CD8-positive, alpha-beta memory T cell (primary cell): ENCODE measurements at places on chromosomes 16 and 17. TPM values are rescaled to one million over a fixed set of nuclear protein-coding genes. Genes with fewer than 3 reads are reported as not detected.

GRCh38 chr17:4506175-4506813 is 7.6 kb downstream of the SPNS2 start:
- no peak overlapping the region for H3K27ac ChIP-seq
- no peak overlapping the region for H3K4me3 ChIP-seq
- H3K27me3 ChIP-seq = peaks cover 5% of the 10 kb centered on the region
- peaks cover 21% of the 10 kb centered on the region for H3K4me1 ChIP-seq
- no peaks in the 10 kb centered on the region for H3K36me3 ChIP-seq

DNA sequence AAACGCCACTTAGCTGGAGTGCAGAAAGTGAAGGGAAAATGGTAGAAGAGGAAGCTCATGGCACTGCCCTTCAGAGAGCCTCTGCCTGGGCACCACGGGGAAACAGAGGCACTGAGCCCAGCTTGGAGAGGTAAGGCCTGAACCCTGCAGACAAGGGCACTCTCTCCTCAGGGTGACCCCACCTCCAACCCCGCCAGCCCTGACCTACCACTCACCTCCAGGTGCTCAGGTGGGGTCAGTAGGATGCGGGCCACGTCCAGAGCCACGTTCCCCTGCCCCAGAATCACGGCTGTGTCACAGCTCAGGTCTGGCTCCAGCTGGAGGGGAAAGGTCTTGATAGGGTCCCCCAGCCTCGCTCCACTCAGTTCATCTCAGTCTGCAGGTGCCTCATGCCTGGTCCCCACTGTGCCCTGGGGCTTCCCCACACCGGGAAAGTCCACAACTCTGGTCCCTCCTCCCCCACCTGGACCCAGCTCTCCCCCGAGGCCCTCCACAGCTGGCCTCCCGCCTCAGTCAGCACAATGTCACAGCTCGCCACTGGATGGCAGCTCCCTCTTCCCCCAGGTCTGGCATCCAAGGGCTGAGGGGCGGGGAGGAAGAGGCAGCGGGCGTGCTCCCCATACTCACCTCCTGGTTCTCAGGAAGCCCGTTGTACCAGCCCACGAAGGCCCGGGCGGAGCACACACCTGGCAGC is 6.0 kb upstream of the GRIN2C start:
- no peak for DNase-seq
- H3K4me1 ChIP-seq = peaks cover 10% of the 10 kb centered on the region
- no peak overlapping the region for H3K4me3 ChIP-seq
- H3K27me3 ChIP-seq = peaks cover 7% of the 10 kb centered on the region
- H3K36me3 ChIP-seq = no peaks in the 10 kb centered on the region

DNA sequence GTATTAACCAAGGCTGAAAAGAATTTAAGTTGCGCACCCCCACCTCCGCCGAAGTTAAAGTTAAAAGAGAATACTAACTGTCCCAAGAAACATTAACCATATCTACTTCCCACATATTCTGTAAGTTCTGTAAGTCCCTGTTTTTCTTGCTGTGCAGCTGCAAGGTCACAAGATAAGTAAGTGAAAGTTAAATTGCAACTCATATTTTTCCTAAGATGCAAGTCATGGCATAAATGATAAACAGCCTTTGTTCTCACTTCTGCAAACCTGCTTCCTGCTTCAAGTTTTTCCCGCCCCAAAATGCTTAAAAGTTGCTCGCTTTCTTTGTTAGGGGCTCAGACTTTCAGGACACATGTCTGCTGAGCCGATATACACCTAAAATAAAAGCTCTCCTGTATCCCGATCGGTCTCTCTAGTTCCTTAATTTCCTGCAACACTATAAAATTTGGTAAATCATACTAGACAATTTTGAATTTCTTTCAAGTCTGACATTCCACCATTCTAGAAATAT is 32.6 kb upstream of the ABCA9 start:
- H3K4me1 ChIP-seq = no peaks in the 10 kb centered on the region
- DNase-seq = no peak
- H3K36me3 ChIP-seq = no peaks in the 10 kb centered on the region
- H3K4me3 ChIP-seq = no peak overlapping the region
- peak overlapping the region; percentile 68 for H3K27ac ChIP-seq

DNA sequence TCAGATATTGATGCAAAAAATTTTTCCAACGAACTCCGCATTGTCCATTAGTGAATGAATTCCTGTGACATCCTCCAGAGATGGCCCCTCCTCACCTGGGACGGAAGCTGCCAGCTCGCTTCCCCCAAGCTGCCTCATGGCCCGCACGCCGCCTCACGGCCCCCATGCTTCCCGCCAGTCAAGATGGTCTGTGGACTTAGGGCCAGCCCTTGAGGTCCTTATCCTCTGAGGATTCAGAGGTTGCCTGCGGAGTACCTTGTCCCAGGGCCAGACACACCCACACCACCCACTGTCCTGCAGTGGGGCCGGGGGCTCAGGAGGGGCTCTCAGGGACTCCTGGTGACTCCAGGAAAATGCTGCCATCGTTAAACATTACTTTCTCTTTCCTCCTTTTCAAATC is 73.6 kb downstream of the SEC14L1 start:
- no peak overlapping the region for H3K4me3 ChIP-seq
- H3K27me3 ChIP-seq = no peaks in the 10 kb centered on the region
- no peaks in the 10 kb centered on the region for H3K4me1 ChIP-seq
- H3K27ac ChIP-seq = no peak overlapping the region

The SLC35G6 gene
- not detected for total RNA-seq

GRCh38 chr16:66298006-66298405 is 68.5 kb upstream of the CDH5 start:
- DNase-seq = no peak
- peaks cover 8% of the 10 kb centered on the region for H3K4me1 ChIP-seq
- no peak overlapping the region for H3K27ac ChIP-seq
- H3K4me3 ChIP-seq = no peak overlapping the region
- no peaks in the 10 kb centered on the region for H3K27me3 ChIP-seq
- H3K36me3 ChIP-seq = no peaks in the 10 kb centered on the region

GRCh38 chr16:80023865-80024264 is 423.3 kb upstream of the MAF start:
- H3K36me3 ChIP-seq = no peaks in the 10 kb centered on the region
- H3K27ac ChIP-seq = no peak overlapping the region
- H3K27me3 ChIP-seq = no peaks in the 10 kb centered on the region
- no peaks in the 10 kb centered on the region for H3K4me1 ChIP-seq

The MEOX1 gene
- 1.2 TPM for total RNA-seq

DNA sequence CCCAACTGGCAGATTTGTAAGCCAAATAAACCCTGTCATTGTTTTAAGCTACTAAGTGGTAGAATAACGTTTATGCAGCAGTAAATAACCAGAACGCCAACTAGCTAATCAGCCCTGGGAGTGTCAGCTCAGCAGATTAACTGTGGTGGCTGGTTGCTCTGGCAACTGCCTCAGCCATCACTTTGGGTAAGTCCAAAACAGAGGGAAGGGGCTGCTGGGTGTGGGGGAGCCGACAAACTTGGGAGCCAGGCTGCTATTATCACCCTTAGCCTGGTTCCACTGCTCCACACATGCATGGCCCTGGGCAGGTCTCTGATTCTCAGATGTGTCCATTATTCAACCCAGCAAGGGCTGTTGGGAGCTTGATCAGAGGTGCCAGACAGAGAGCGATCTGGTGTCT is 22.2 kb upstream of the RHOT1 start:
- no peak overlapping the region for H3K27ac ChIP-seq
- no peaks in the 10 kb centered on the region for H3K4me1 ChIP-seq
- H3K4me3 ChIP-seq = no peak overlapping the region
- no peak for DNase-seq
- H3K27me3 ChIP-seq = no peaks in the 10 kb centered on the region

The TBC1D3B gene
- total RNA-seq = 3.3 TPM

GRCh38 chr16:86308514-86308913 is 201.8 kb upstream of the FOXF1 start:
- H3K36me3 ChIP-seq = no peaks in the 10 kb centered on the region
- H3K4me1 ChIP-seq = no peaks in the 10 kb centered on the region
- peaks cover 6% of the 10 kb centered on the region for H3K27me3 ChIP-seq
- DNase-seq = no peak
- no peak overlapping the region for H3K27ac ChIP-seq

DNA sequence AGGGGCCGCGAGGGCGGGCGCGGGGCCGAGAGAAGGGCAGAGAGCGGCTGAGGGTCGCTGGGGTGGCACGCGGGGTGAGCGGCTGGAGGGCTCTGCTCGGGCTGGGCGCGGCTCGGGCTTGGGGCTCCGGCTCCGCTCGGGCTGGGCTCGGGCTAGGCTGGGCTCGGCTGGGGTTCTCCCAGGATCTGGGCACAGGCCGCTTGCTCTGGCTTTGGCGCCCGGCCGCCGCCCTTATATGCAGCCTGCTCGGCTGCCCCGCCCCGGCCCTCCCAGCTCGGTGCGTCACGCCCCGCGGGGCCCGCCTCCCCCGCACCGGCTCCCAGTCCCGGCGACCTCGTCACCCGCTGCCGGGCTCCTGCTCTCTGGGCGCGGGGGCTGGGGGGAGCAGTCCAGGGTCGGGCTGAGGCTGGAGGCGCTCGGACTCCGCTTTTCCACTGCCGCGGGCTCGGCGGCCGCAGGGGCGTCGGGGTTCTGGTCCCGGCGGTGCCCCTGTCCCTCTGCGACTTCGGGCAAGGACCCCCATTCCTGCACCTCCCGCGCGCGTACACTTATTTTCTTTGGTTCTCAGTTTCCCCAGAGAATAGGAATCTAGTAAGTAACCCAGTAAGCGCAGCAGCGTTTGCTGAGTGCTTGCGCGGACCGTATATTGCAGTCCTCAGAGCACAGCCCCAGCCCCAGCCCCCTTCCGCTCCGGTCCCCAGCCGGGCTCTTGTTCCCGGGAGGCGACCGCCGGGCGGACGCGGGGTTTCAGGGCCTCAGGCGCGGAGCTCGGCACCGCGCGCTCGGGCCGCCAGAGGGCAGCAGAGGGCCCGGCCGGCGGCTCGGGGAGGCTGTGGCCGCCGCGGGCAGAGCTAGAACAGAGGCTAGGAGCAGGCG is at the start of gene RASD1:
RASD1 (minus strand) TSS at position 207 of the 876 bp plus-strand sequence. CDS start 214 bp downstream, outside the sequence.
- H3K4me3 ChIP-seq = peak within 1 kb of the TSS; percentile 63
- no peak within 1 kb of the TSS for H3K27ac ChIP-seq
- no peaks in the 10 kb centered on the region for H3K36me3 ChIP-seq
- H3K4me1 ChIP-seq = peaks cover 10% of the 10 kb centered on the region

The MYH8 gene
- total RNA-seq = not detected

The PRR11 gene
- total RNA-seq = 36.3 TPM

The TBC1D16 gene
- total RNA-seq = 3.5 TPM

The AKAP1 gene
- 48.2 TPM for total RNA-seq

DNA sequence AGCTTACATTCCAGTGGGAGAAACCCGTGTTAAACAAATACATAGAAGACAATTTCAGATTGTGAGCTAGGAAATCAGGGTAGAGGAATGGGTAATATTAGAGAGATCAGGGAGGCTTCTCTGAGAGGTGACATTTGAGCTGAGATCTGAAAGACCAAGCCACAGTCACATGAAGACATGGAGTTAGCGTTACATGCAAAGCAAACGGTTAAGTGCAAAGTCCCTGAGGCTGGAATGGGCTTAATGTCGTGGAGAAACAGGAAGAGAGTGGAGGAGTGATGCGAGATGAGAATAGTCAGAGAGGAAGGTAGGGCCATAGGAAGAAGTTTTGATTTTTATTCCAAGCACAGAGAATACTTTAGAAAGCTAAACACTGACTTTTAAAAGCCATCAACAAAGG is 246.1 kb downstream of the IRX3 start:
- no peaks in the 10 kb centered on the region for H3K4me1 ChIP-seq
- H3K27me3 ChIP-seq = no peaks in the 10 kb centered on the region
- DNase-seq = no peak
- H3K4me3 ChIP-seq = no peak overlapping the region
- H3K27ac ChIP-seq = no peak overlapping the region

GRCh38 chr16:27374804-27375425 is 27.1 kb upstream of the IL21R start:
- no peak for DNase-seq
- H3K4me3 ChIP-seq = no peak overlapping the region
- H3K4me1 ChIP-seq = peaks cover 59% of the 10 kb centered on the region
- H3K36me3 ChIP-seq = no peaks in the 10 kb centered on the region

DNA sequence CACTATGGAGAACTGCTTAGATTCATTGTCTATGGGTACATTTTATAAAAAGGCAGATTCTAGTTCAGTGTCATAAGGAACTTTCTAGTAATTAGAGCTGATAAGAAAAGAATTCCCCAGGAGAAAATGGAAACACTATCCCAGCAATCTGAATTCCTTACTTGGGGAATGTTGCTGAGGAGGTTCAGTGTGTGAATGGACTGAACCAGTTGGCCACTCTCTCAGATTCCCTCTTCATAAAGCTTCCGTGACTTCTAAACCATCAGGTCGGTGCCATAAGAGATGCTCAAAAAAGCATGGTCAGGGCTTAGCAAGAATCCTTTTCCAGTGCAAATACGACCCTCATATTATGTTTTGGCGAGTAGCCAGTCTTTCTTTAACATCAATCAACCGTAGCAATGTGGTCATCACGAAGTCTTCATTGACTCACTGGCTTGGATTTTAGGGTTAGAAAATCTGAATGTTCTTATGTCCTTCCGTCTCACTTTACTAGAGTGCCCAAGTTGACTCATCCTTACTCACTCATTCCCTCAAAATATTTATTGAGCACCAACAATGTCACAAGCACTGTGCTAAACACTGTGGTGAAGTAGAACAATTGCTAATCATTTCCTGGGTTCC is 102.7 kb upstream of the HLF start:
- no peak overlapping the region for H3K4me3 ChIP-seq
- no peaks in the 10 kb centered on the region for H3K4me1 ChIP-seq
- no peak overlapping the region for H3K27ac ChIP-seq
- H3K27me3 ChIP-seq = no peaks in the 10 kb centered on the region
- DNase-seq = no peak
- H3K36me3 ChIP-seq = no peaks in the 10 kb centered on the region

DNA sequence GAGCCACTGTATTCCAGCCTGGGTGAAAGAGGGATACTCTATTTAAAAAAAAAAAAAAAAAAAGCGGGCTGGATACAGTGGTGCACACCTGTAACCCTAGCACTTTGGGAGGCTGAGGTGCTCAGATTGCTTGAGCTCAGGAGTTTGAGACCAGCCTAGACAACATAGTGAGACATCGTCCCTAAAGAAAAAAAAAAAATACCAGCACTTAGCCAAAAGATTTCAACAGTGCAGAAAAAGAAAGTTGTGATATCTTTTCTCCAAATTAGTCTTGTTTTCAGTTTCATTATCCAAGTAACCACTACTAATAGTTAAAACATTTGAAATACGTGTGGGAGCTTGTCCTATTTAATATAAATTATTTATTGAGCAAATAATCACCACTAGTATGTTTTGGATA is 48.7 kb downstream of the TENT4B start:
- DNase-seq = no peak
- no peaks in the 10 kb centered on the region for H3K27me3 ChIP-seq
- H3K4me3 ChIP-seq = no peak overlapping the region
- no peaks in the 10 kb centered on the region for H3K36me3 ChIP-seq
- H3K27ac ChIP-seq = no peak overlapping the region

GRCh38 chr16:82801361-82801760 is 174.6 kb downstream of the CDH13 start:
- H3K4me3 ChIP-seq = no peak overlapping the region
- no peaks in the 10 kb centered on the region for H3K4me1 ChIP-seq
- H3K27me3 ChIP-seq = no peaks in the 10 kb centered on the region
- H3K27ac ChIP-seq = no peak overlapping the region

GRCh38 chr16:50820225-50820624 is 78.3 kb downstream of the CYLD start:
- no peaks in the 10 kb centered on the region for H3K27me3 ChIP-seq
- H3K36me3 ChIP-seq = no peaks in the 10 kb centered on the region
- H3K27ac ChIP-seq = no peak overlapping the region

- H3K36me3 ChIP-seq = no peaks in the 10 kb centered on the region
- H3K27me3 ChIP-seq = no peaks in the 10 kb centered on the region
- H3K4me3 ChIP-seq = no peak overlapping the region
- no peaks in the 10 kb centered on the region for H3K4me1 ChIP-seq
- no peak overlapping the region for H3K27ac ChIP-seq
Observed at GRCh38 chr16:7998789-7999453, 591.4 kb downstream of the TMEM114 start.

GRCh38 chr16:70715055-70715858 is 29.4 kb upstream of the MTSS2 start:
- no peak overlapping the region for H3K27ac ChIP-seq
- DNase-seq = no peak
- H3K36me3 ChIP-seq = no peaks in the 10 kb centered on the region
- H3K27me3 ChIP-seq = no peaks in the 10 kb centered on the region
- no peak overlapping the region for H3K4me3 ChIP-seq
- no peaks in the 10 kb centered on the region for H3K4me1 ChIP-seq
